ENCODE measurements at places on chromosomes 3 and 15.

- no peak for DNase-seq
Observed at GRCh38 chr3:105771392-105771791, 97.4 kb downstream of the CBLB start.

GRCh38 chr15:97867870-97868269 lies 92.6 kb upstream of the ARRDC4 start:
- no peak for DNase-seq

DNA sequence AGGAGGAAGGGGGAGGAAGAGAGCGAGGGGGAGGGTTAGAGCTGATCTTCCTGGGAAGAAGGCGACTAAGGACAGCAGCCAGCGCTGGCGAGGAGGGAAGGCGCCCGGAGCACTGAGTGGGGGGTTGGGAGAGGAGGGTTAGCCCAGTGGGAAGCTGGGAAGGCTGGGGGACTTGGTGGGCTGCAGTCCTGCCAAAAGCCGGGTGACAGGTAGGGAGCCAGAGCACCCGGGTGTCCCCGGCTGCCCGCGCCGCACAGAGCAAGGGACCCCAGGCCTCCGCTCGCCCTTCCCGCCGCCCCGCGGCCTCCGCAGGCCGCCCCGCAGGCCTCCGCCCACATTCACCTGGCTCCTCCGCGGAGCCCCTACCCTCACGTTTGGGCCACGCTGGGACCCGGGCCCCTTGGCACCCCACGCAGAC lies 448 bp downstream of the SLC12A8 start:
- no peak for DNase-seq

DNA sequence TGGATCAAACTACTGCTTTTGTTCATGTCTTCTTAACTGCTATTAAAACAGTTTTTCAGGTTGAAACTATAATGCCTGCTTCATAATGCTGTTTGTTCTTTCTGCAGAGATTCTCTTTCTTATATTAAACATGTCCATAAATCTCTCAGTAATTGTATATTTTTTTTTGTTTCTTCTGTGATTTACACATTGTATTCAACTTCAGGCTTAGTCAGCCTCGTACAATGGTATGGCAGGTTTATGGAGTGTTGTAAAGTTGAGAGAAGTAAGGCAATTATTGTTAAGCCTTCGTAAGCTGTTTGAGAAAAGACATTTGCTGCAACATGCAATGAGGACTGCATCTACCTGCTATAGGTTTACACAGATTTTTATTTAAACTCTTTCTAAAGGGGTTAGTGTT lies 977.1 kb downstream of the DIPK2A start:
- no peak for DNase-seq

- no peak for DNase-seq
Observed at GRCh38 chr3:181040030-181040429, 50.5 kb upstream of the DNAJC19 start.

DNA sequence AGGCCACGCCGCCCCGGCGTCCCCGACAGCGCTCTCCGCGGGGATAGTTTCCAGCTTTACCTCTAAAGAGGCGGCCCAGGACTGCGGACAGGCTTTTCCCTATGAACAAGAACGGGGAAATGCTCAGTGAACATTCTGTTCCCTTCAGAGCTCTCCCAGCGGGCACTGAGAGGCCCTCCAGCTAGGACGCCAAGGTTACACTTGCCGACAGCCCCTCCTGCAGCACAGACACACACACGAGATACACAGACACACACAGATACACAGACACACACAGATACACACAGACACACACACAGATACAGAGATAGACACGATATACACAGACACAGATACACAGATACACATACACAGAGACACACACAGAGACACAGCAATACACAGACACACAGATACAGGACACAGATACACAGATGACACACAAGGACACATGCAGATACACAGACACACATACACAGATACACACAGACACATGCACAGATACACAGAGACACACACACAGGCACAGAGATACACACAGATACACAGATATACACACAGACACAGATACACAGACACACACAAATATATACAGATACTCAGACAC lies 533 bp upstream of the OCA2 start:
- no peak for DNase-seq

- DNase-seq: no peak
Observed at GRCh38 chr15:65761210-65761926, 30.7 kb downstream of the DENND4A start.

- DNase-seq: no peak
Observed at GRCh38 chr15:27514526-27514925, 543.5 kb downstream of the GABRG3 start.

- DNase-seq: no peak
Observed at GRCh38 chr3:148223266-148223665, 474.4 kb upstream of the AGTR1 start.

DNA sequence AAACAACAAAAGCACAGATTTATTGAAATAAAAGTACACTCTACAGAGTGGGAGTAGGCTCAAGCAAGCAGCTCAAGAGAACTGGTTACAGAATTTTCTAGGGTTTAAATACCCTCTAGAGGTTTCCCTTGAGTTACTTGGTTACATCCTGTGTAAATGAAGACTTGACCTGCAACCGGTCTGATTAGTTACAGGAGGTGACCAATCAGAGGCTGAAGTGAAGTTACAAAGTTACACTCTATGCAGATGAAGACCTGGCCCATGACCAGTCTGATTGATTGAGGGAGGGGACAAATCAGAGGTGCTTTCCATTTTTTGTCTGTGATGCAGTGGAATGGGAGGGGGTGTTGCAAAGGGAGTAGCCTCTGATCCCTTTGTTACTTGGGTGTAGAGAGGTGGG lies 723.4 kb downstream of the ZPLD1 start:
- no peak for DNase-seq

DNA sequence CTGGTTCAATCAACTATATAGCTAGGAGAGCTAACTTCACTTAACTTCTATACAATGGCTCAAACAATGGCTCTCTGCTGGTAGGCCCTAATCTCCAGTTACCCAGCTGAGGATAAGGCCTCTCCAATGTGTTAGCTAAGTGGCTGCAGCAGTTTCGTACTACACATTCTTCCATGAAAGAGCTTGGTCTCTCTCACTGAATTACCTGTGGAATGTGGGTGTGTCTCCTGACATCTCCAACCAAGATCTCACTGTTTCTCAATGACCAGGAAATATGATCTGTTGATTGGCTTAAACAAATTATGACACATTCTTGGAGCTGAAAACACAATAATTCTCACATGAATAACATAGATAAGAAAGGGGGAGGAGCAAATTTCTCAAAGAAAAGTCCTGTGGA lies 169.8 kb upstream of the ROBO1 start:
- no peak for DNase-seq

DNA sequence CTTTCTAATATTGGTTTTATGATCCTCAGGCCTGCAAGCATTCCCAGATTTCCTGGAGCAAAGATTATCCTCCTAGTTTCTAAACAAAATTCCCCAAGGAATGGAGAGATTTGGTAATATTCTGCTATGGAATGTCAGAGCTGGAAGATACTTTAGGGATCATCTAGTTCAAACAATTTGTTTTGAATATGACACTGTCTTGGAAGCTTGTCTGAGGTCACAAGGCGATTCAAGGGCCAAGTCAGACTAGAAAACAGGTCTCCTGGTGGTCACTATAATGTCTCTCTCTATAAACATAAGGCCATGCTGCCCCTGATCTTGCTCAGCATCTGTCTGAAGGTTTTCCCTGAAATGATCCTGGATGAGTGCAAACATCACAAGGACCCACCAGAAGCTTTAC lies 143.4 kb upstream of the BCL6 start:
- DNase-seq: no peak

DNA sequence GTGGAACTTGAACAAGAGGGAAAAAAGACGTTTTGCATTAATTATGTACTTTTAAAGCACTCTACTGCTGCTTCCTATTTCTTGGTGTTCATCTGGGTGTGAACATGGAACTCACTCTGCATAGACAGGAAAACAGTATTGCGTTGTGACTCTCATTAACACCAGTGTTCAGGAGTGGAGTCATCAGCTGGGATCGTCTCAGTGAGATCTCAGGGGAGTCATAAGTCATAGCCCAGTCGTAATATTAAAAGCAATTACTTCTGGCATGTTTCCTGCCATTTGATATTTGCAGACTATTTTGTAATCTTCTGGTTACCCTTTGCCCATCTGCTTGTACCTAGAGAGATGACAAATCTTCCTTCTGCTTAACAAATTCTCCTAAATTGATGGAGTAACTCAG lies 462.0 kb upstream of the ATP11B start:
- no peak for DNase-seq

DNA sequence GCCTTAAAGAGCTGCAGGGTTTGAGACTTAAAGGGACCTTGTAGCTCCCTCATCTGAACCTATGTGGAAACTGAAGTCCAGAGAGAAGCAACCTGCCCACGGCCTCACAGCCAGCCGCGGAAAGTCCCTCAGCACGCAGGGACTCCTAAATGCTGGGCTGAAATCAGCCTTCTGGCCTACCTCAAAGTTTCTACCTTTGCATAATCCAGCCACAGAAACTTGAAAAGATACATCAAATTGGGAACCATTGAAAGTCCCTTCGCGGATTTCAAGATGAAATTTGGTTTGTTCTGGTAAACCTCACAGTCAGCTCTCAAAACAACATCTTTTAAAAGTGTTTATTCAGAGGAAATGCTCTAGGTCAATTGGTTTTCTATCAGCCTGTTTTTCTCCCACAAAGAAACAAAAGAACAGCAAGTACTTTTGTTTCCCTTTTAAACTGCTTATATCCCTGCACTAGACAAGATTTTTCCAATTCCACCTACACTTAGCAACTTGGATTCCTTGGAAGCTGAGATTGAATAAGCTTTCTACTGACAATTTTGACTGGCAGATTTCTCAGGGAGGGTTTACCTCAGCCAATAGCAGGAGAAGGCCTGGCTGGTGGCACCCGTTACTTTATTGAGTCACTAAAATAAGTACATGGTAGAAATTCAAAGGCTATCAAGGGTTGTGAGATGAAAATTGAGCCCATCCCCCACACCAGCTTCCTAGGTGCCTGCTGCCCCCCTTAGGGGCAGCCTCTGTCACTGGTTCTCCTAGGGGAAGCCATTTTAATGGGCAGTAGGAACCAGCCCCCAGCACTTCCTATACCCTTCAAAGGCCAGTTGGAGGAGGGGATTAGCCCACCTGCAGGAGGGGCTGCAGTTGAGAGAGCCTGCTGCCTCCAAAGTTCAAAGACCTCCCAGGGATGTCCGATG lies 171.2 kb downstream of the ADAMTS17 start:
- DNase-seq: peak; percentile 5

- DNase-seq: no peak
Observed at GRCh38 chr3:107366766-107367165, 10.5 kb upstream of the CCDC54 start.

DNA sequence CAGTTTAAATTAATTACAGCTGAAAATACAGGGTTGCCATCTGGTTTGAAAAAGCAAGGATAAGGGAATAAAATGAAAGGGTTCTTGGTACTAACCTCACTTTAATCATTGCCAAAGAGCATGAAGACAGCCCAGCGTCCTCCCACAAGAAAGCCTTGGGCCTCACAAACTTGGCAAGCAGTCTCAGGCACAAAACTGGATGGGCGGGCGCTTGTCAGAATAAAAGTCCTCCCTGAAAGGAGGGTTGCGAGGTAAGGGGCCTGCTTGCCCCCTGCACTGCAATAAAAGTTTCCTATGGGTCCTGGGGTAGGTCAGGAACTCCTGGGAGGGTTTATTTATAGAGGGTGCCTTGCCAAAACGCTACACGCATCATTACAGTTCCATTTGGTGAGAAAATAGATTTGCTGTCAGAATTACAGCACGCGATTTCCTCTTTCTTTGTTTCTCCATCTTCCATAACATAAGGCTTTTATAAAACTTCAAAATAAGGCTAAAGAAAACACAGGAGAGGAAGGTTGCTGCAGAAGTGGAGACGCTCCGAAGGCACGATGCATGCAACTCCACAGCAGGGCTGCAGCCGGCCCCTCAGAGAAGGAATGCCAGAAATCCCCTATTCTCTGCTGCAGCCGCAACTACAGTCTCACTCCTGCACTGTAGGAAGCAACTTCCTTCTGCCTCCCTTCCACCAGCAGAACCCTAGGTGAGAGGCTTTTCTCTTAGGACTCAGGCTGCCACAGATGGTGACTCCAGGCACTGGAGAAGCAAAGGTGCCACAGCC lies 61.3 kb downstream of the VGLL4 start:
- DNase-seq: no peak
